Cardiac fibroblast (primary cell): ENCODE measurements at places on chromosomes 16 and 17.

DNA sequence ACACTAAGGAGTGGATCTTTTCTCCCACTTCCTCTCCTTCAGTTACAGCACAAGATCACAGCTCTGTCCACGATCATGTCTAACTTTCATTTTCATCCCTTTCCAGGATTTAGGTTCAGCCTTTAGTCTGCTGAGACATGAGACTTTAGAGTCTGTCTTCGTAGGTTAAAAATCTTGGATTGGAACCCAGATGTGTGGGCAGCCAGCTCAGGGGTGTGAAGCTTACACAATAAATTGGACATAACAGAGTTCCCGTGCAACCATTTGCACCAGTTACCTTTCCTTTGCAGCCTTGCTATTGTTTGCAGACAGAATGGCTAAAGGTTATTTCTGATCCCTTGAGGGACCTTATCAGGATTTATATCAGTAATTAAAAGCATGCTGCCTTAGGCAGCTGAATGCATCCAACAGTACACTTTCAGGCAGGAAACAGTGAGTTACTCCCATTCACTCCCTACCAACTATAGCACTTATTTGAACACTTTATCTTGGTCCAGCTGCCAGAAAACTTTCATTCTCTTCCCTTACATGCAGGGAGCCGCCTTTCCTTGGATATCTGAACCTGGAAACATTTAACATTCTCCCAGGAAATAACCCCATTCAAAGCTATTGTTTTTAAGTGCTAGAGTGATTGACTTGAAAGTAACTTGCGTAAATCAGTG, 87.3 kb downstream of the TMEM100 start:
- peak; percentile 89 for DNase-seq

- no peak for DNase-seq
These were observed 85.0 kb downstream of the CHD9NB start for GRCh38 chr16:52967744-52968143.

- peak; percentile 69 for DNase-seq
These were observed 6.7 kb downstream of the SHMT1 start for GRCh38 chr17:18356624-18357023.

- DNase-seq: no peak
These were observed 79.9 kb downstream of the LITAF start for GRCh38 chr16:11506741-11507305.

GRCh38 chr17:51746421-51746820, 412.1 kb downstream of the CA10 start:
- DNase-seq: no peak

DNA sequence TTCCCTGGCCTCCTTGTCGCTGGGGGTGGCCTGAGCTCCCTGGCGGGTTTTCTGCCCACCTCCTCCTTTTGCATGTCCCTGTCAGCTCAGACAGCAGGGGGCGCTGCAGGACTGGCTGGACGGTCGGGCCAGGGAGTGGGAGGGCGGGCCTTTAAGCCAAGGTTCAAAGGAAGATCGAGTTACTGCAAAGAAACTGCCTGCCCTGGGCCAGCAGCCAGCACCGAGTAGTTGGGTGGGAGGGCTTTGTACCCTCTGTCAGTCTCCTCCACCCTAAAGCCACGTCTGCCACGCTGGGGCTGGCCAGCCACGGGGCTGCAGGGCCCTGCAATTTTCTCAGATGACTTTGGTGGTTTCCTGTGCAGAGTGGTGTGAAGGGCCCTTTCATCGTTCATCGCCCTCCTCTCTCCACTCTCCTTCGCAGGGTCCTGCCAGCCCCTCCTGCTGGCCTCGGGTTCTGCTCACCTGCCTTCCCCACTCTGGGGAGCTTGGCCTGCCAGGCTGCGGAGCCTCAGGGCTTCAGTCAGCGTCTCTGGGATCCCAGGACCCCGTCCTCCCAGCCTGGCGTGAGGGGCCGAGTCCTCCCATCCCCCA, 12.3 kb downstream of the GPR142 start:
- peak; percentile 87 for DNase-seq

DNA sequence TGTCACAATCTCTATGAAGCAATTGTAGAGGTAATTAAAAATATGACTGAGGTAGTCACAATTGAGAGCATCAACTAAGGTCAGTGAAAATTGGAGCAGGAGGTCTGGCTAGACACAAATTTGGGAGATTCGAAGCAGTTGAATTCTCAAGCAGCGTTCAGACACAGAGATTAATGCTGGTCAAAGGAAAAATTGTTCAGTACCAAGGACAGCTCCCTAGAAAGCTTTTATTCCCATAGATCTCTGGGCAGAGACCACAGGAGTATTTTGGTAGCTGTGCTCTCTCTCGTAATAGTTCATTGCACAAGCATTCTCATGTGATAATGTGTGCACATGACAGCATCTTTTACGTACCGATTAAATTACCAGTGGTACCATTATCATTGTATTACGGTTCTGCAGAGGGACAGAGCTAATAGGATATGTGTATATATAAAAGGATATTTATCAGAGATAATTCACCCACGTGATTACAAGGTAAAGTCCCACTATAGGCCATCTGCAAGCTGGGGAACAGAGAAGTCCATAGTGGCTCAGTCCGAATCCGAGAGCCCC, 387.5 kb upstream of the HSBP1 start:
- DNase-seq: peak; percentile 53

DNA sequence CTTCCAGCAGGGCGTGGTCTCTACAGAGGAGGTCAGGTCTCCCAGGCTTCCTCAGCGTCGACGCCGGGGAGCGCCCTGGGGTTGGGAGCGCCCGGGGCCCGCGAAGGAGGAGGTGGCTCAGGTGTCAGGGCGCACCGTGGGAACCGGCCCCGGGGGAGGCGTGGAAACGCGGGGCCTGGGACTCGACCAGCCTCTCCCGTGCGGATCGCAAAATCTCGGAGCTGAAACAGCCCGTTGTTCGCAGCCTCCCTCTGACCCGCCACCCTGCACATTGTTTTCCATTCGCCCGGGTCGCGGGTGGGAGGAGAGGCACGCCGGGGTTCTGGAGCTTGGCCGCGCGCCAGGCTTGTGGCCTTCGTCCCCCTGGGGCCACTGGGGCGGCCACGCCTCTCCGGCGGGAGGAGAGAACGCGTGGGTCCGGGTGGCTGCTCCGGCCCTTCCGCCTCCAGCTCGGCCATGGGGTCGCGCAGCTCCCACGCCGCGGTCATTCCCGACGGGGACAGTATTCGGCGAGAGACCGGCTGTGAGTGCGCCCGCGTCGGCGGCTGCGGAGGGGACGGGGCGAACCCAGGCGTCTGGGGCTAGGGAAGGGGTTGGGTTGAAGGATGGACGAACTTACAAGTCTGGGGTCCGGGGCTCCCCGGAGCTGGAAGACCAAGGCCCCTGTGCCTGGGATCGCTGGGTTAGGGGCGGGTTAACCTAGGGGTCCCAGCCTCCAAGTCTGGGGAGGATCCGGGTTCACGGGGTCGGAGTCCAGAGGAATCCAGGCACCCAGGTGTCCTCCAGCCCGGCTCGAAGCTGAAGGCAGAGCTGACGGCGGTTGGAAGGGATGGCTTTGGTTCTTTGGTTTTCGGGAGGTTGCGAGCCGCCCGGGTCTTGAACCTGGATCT, at the start of gene CHP2:
Gene CHP2 (plus strand): TSS at position 433 of the 890 bp plus-strand sequence. CDS start 24 bp downstream, at position 457.
- no peak for DNase-seq

DNA sequence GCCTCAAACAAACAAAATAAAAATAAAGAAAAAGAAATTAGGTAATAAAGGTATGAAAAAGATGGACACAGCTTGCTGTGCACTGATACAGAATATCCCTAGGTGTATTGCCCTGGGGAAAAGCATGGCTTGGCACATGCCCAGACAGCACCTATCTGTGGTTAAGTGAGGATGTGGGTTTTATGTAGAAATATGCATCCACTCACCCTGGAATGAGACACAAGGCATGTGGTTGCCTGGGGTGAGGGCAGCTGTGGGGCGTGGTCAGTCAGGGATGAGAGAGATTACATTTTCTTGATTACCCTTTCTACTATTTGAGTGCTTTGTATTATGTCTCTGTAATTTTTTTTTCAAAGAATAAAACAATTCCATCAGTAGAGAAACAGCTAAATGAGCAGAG, 6.9 kb downstream of the PLLP start:
- DNase-seq: peak; percentile 46

GRCh38 chr17:9860851-9861250, 35.1 kb downstream of the GLP2R start:
- no peak for DNase-seq

- peak; percentile 73 for DNase-seq
These were observed 18.5 kb downstream of the ENPP7 start for GRCh38 chr17:79749156-79749815.

DNA sequence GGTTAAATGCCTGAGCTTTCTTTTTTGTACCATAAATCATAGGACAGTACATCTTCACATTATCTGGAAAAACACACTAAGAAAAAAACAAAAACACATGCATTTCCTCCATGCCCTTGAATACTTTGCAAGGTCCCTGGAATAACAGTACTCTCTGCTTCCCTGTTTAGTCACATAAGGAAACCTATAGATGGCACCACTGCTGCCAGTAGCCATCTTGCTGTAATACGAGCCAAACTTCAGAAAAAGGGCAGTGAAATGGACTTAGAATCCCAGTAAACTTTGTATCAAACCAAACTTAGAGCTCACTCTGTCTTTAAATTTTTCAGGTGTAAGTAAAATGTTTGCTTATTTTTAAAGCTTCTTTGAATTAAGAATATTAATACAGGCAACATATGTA, 435.5 kb downstream of the KCNJ2 start:
- no peak for DNase-seq

GRCh38 chr16:88428616-88429386, 24.3 kb upstream of the ZFPM1 start:
- DNase-seq: no peak

- no peak for DNase-seq
These were observed 50.9 kb downstream of the COG7 start for GRCh38 chr16:23402100-23402499.

DNA sequence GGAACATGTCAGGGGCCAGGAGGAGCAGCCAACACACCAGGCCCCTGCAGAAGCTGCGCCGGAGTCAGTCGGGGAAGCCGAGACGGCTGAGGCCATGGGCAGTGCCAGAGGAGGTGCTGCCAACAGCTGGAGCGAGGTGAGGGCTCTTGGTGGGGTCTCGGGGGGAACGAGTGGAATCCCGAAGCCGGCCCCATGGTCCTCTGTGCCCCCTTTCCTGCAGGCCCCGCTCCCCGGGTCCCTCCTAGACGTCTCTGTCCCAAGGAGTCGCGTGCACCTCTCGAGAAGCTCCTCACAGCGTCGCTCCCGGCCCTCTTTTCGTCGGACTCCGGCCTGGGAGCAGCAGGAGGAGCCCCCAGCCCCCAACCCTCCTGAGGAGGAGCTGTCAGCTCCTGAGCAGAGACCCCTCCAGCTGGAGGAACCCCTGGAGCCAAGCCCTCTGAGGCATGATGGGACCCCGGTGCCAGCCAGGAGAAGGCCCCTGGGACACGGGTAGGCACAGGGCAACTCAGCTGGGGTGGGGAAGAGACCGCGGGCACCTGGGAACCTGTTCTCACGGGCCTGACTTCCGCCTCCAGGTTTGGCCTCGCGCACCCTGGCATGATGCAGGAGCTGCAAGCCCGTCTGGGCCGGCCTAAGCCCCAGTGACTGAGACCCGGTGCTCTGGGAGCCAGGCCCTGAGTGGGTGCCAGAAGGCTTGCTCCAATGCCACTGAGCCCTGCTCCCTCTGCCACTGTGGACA, 3.6 kb downstream of the APOBR start:
- no peak for DNase-seq

GRCh38 chr17:6915620-6916019, 80.2 kb upstream of the ALOX12 start:
- no peak for DNase-seq

DNA sequence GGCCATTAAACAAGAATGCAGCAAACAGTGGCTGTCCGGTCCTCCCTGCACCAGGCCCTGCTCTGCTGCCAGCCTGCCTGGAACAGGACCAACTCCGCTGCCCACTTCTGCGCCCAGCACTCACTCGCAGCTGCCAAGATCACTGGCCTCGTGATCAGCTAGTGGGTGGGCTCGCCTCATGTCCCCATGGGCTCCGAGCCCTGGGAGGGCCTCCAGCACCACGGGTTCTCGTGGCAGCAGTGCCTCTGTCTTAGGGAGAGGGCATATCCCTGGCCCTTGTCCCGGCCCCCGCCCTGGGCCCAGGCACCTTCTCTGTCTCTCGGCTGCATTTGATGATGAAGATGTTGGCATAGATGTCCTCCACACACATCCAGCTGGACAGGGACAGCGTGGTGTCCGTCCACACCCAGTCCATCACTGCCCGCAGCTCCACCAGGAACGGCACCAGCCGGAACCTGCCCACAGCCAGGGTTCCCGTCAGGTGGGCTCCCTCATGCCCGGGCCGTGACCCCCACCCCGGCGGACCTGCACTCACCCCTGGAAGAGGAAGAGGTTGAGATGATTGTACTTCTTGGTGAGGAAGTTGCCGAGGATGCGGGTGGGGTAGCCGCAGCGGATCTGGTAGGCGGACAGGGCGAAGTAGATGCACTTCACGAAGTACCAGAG, 13.1 kb downstream of the CTU2 start:
- DNase-seq: no peak

GRCh38 chr16:69520800-69521602, 44.8 kb upstream of the NFAT5 start:
- peak; percentile 18 for DNase-seq

DNA sequence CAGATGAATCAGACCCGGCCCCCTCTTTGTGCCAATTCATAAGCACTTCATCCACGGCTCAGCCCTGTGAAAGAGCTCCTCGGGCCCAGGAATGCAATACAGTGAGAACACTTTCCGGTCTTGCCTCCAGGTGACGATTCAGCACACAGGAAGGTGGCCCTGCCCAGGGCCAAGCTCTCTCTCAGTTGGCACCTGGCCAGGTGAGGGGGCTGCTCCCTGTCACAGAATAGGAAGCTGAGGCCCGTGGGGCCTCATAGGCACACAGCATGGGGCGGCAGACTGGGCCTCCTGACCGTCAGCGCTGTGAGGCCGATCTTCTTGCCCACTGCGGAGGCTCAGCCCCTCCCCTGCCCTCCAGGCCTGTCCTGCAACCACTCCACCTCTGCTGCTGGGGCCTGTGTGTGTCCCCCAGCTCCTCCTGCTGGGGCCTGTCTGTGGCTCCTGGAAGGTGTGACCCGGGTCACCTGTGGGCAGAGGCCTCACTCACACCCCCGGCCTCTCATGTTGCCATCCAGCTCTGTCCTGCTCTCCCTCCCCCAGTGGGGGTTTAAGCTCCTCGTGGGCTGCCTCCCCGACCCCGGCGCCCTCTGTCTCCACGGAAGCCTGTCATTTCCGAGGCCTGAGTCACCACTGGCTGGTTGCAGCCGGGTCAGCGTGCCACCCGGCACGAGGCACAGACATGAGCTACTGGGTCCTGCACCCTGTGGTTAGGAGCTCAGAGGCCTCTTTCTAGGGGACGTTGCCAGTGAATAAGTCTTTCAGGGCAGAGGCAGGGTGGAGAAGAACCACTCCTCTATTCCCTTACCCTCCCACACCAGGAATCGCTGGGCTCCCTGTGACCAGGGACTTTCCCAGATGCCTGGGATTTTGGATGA, 114.4 kb downstream of the SEC14L1 start:
- DNase-seq: peak; percentile 79

- no peak for DNase-seq
These were observed 36.1 kb downstream of the MIS12 start for GRCh38 chr17:5522476-5522875.

GRCh38 chr17:81365148-81365600, 30.1 kb upstream of the BAHCC1 start:
- DNase-seq: peak; percentile 69

GRCh38 chr16:24755201-24755874, 25.9 kb downstream of the TNRC6A start:
- DNase-seq: no peak
